ENCODE measurements at places on chromosomes 4 and X.
A peak's percentile ranks its signal among the peaks of the same experiment; 100 is the strongest.

- no peak for DNase-seq
These were observed 43.0 kb downstream of the AMELX start for GRCh38 chrX:11336201-11336600.

GRCh38 chr4:145909281-145909715 is 29.3 kb downstream of the ZNF827 start:
- DNase-seq = no peak

DNA sequence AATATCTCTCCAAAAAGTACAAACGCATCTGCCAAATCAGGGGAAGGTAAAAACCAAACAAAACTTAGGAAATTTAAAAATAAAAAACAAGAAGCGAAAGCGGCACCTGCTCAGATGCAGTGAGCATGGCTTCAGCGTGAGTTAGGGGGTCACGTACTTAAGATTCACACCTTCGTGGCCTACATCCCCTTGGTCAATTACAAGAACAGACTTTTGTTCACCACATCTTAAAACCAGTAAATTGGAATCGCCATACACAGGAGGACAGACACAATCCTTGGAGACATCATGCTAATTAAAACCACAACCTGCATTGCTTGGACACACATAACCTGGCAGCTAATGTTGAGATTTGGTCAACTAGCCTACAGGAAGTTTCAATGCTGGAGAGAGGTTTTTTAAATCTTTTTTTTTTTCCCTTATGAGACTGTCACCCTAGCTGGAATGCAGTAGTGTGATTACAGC is 12.5 kb upstream of the SEL1L3 start:
- DNase-seq = no peak

- DNase-seq = no peak
These were observed 552.6 kb upstream of the BOD1L1 start for GRCh38 chr4:14180166-14180565.

GRCh38 chr4:122674371-122674770 is 53.5 kb upstream of the IL21 start:
- no peak for DNase-seq

- DNase-seq = no peak
These were observed 95.1 kb upstream of the GRIA3 start for GRCh38 chrX:123088930-123089329.

DNA sequence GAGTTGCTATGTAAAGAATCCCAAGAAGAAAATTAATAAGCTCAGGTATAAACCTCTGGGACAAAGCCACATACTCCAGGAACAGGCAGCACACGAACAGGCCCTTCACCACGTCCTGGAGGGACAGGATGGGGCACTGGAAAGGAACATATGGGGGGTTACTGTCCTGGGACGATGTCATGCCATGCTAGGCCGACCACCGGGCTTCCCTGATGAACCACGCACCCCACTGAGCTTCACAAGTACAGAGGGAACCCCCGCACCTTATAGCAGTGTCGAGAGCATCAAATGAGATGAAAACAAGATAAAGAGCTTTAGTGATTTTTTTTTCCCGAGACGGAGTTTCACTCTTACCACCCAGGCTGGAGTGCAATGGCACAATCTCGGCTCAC is 19.1 kb downstream of the NOP14 start:
- no peak for DNase-seq

DNA sequence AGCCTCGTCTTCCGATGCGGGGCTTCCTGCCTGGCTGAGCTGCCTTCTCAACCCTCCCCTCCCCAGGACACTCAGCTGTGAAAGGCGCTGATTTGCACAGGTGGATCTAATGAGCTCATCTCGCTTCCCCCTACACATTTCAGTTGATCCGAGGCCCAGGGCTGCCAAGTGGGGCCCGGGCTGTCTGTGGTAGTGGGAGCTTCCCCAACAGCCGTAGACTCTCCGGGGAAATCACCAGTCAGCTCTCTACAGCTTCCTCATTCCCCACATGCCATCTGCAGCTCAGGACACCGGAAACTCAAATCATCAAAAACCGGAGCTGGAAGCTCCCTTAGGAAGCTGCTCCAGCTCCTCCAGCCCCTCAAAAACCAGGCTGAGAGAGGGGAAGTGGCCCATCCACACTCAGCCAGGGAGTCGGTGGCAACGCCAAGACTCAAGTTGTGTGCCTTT is 56.2 kb downstream of the SMIM20 start:
- no peak for DNase-seq

DNA sequence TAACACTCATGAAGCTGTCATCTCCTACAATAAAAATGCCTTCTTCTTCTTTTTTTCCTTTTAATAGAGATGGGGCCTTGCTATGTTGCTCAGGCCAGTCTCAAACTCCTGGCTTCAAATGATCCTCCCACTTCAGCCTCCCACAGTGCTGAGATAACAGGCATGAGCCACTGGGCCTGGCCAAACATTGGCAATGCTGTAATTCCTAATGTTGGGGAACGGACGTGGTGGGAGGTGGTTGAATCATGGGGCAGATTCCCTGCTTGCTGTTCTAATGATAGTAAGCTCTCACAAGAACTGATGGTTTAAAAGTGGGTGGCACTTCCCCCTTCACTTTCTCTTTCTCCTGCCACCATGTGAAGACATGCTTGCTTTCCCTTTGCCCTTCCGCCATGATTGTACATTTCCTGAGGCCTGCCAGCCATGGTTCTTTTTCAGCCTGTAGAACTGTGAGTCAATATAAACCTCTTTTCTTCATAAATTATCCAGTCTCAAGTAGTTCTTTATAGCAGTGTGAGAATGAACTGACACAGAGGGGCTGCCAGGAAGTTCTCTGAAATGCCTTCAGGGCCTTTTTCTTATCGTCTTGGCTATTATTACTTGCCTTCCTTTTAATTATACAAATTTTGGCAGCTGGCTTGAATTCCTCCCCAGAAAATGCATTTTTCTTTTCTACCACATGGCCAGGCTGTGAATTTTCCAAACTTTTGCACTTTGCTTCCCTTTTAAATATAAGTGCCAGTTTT is 93.0 kb downstream of the CENPC start:
- DNase-seq = no peak

DNA sequence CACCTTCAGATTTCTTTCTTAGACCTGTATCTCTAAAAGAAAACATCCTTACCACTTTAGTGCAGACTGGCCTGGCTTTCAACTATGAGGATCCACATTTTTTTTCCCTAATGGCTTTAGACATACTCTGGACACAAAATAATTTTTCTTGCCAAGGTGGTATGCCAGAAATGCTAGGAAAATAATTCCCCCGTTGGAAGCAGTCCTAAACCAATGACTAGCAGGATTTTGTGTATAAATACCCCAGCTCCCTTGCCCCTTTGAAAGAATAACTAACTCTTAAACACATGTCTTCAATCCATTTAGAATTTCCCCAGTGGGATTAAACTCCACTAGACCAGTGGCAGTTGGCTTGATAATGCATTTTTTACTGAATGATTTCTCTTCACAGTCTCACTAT is 500.5 kb upstream of the FTHL17 start:
- no peak for DNase-seq

DNA sequence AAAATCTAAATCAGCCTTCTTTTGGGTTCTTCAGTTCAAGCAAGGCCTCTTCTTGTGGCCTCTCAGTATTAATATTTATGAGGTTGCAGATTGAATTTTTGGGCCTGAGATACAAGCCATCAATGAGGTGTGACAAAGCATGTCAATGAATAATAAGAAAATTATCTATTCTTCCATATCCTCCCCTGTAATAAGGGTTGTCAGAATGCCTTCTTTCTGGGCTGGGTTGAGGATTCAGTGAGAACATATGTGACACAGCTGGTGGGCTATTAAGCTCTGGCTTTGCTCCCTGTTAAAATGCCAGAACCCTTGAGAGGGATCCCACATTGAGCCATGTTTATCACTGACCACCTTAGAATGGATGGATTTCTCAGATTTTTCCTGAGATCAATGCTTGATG is 187.2 kb downstream of the AR start:
- no peak for DNase-seq

DNA sequence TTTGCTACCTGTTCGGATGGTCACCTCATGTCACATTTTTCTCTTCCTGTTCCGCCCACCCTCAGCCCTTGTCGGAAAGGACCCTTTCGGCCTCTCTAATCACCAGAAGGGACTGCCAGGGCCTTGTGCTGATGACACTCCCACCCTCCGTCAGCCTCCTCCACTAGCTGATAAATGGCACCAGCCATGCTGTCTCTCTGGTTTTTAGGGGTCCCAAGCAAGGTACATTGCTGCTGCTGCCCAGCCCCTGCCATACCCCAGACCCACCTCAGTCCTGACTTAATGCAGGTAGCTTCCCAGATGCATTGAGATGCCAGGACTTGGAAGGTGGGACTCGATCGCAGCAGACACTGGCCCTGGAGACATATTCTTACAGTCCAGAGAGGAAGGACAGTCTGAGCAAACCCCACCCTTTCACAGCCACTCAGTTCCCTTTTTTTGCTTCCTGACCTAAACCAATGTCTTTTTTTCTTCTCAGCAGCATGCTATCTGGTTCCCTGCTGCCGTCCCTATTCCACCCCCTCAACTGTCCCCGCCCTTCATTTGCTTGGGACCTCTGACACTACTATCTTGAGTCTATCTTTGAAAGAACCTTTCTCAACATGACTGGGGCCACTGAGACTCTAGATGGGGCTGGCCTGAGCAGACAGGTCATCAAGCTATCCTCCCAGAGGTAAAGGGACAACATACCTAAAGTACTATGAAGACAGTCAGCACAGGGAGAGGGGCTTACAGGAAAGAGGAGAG is at the start of gene BTK:
BTK (minus strand) TSS at position 397 of the 747 bp plus-strand sequence. CDS start 10,907 bp downstream, outside the sequence.
- DNase-seq = no peak

DNA sequence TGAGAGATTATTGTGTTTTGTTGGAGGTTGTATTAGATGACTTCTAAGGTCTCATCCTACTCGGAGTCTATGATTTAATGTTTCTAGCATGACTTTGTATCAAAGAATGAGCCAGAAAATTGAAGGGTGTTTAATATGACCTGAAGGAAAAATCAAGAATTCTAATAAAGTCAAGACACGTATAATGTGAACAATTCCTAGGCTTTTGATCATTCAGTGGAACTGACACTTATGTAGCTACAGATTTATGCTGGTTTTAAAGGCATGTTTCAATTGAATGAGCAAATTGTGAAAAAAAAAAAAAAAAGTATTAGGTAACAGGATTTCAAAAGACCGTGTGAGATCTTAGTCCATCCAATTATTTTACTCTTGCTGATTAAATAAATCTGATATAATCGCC is 64.9 kb downstream of the GRID2 start:
- DNase-seq = no peak

GRCh38 chr4:17258106-17258505 is 253.8 kb downstream of the QDPR start:
- DNase-seq = no peak

DNA sequence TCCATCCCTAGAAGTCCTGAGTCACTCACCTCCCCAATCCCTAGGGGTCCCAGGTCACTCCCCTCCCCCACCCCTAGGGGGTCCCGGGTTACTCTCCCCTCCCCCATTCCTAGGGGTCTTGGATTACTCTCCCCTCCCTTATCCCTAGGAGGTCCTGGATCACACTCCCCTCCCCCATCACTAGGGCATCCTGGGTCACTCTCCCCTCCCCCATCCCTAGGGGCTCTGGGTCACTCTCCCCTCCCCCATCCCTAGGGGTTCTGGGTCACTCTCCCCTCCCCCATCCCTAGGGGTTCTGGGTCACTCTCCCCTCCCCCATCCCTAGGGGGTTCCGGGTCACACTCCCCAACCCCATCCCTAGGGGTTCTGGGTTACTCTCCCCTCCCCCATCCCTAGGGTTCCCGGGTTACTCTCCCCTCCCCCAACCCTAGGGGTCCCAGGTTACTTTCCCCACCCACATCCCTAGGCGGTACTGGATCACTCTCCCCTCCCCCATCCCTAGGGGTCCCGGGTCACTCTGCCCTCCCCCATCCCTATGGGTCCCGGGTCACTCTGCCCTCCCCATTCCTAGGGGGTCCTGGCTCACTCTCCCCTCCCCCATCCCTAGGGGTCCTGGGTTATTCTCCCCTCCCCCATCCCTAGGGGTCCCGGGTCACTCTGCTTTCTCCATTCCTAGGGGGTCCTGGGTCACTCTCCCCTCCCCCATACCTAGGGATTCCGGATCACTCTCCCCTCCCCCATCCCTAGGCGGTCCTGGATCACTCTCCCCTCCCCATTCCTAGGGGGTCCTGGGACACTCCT is 2.1 kb downstream of the ASMTL start:
- DNase-seq = no peak

DNA sequence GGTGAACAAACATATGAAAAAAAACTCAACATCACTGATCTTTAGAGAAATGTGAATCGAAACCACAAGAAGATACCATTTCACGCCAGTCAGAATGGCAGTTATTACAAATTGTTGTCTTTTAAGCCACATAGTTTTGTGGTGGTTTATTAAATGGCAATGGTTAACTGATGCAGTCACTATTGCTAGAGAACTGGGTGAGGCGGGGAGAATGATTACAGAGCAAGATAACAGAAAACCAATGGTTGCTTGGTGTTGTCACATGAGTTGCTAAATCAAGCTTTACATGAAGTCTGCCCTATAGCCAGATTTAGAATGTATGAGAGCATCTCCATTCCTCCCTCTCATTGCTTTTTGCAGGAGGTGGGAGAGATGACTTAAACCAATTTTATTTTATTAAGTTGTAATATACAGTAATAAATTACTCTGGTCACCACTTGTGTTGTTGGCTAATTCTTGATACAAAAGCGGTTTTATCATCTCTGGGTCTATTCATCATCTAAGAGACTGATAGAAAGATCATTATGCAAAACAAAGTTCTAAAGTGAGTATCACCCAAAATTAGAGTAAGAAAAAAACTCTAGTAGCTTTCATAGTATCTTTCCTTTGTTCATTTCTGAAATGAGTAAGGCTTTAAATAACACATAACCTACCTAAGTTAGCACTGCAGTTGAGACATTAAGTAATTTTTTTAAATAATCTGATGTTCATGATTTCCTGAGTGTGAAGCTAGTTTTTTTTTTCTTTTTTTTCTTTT is 859.5 kb downstream of the STIM2 start:
- DNase-seq = no peak

DNA sequence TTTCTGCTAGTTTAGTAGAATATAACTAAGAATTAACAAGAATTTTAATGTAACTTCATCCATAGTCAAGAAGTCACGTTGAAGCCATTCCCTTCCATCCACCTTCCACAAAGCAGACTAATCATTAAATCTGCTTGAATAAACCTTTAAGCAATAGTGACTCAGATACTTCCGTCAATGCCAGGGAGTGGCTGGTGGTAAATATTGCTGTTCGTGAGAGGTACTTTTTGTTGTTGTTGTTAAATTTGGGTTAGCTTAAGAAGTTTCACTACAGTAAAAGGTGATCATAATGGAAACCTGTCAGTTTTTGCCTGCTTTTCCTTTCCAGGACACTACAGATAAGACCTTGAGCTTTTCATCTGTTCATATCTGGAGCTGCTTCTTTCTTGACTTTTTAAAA is 316.3 kb downstream of the TMA16 start:
- DNase-seq = no peak

- no peak for DNase-seq
These were observed 230.0 kb upstream of the GPC4 start for GRCh38 chrX:133645256-133645655.

- peak; percentile 7 for DNase-seq
These were observed 33.7 kb upstream of the MSL3 start for GRCh38 chrX:11724122-11725017.

DNA sequence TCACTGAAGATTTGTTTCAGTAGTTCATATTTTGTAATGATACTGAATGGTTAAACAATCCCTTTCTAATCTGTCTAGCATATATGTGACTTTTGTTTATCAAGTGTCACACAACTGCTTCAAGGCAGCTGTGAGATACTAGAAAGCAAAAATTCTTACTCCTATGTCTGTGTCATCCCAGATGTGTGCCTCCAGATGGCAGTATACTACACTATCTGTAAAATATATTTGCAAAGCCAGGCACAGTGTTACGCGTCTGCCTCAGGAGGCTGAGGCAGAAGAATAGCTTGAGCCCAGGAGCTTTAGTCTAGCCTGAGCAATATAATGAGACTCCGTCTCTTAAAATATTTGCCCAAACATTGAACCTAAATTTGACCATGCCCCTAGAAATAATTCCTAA is 4.0 kb downstream of the NUDT10 start:
- DNase-seq = no peak
